ENCODE measurements at places on chromosomes 7 and 10.

DNA sequence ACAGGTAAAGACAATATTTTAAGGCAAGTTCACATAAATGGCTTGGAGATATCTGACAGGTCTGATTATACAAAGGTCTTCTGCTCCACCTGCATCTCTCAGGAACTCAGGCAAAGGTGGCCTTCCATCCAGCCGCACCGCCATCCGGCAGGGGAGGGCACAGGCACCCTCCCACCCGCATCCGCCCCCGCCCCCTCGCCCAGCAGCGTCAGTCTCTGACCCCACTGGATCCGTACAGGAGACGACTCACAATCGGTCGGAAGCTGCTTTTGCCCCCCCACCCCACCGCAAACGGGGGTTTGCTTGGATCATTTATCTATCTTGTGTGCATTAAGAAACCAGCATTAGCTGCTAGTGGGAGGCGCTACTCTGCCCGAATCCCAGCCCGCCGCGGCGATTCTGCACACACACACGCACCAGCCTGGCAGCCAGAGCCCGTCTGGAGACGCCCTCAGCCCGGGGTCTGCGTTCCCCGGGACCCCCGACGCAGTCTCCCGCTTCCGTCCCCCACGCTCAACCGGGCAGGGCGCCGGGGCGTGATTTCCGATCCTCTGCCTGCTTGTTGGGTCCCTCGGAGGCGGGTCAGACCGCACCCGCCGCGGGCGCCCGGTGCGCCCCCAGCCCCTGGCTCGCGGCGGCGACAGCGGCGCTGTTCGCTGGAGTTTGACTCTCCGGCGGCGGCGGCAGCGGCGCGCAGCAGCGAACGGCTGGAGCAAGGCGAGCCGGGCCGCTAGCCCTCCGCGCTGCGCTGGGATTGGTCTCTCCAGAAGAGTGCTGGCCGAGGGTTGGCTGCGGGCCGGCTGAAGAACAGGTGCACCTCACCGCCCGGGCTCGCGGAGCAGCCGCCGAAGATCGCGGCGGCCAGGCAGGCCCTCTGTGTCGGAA, 820 bp upstream of the NRG3 start:
- DNase-seq, result no peak

GRCh38 chr10:52226197-52226847, 87.8 kb upstream of the DKK1 start:
- no peak for DNase-seq

- DNase-seq, result peak; percentile 79
Measured at GRCh38 chr10:47402641-47403301, 18.7 kb upstream of the ZNF488 start.

DNA sequence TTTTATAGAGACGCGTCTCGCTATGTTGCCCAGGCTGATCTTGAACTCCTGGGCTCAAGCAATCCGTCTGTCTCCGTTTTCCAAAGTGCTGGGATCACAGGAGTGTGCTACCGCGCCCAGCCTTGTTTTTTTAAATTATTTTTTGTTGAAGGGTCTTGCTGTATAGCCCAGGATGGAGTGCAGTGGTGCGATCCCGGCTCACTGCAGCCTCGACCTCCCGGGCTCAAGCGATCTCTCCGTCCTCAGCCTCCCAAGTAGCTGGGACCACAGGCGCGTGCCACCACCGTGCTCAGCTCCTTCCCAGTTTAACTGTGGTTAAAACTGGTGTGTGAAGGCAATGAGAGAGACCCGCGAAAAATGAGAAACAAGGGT, 11.0 kb upstream of the HNRNPF start:
- DNase-seq, result no peak

- no peak for DNase-seq
Measured at GRCh38 chr7:81221527-81222217, 302.8 kb upstream of the SEMA3C start.

- no peak for DNase-seq
Measured at GRCh38 chr10:129921065-129921670, 42.9 kb downstream of the EBF3 start.

- DNase-seq, result no peak
Measured at GRCh38 chr7:102849538-102849937, 63.3 kb upstream of the LRRC17 start.

- no peak for DNase-seq
Measured at GRCh38 chr10:63267414-63268148, 134.5 kb downstream of the NRBF2 start.

DNA sequence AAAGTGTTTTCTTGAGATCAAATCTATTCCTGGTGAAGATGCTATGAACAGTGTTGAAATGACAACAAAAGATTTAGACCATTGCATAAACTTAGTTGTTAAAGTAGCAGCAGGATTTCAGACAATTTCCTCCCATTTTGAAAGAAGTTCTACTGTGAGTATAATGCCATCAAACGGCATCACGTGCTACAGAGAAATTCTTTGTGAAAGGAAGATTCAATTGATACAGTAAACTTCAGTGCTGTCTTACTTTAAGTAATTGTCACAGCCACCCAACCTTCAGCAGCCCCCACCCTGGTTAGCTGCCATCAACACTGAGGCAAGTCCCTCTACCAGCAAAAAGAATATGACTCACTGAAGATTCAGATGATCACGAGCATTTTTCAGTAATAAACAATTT, 115.2 kb downstream of the TES start:
- DNase-seq, result no peak

DNA sequence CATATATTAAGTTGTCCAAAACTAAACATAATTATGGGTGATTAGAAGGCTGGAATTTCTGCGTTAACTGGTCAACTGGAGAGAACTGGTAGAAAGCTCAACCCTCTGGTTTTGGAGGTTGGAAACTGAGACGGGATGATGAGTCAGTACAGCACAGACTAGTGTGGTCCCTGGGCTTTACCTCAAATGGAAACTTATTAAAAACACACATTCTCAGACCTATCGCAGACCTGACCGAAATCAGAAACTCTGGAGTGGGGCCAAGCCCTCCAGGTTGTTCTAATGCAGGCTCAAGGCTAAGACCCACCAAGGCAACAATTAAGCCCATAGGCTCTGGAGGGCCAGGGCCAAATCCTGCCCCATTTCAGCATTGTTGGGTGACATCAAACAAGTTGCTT, 136.9 kb downstream of the KCNMA1 start:
- no peak for DNase-seq

DNA sequence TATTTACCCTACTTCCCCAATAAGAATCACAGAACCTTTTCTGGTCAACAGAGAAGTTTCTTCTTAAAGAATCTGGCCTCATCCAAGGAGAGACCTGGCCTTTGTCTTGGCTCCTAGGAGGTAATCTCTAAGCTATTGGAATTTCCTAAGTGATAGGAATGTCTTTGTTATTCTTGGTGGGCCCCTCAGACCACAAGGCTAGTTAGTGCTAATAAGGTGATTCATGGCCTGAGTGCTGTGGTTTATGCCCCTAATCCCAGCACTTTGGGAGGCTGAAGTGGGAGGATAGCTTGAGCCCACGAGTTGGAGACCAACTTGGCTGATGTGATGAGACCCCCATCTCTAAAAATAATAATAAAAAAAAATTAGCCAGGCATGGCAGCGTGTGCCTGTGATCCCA, 60.0 kb upstream of the CYP2C18 start:
- no peak for DNase-seq

DNA sequence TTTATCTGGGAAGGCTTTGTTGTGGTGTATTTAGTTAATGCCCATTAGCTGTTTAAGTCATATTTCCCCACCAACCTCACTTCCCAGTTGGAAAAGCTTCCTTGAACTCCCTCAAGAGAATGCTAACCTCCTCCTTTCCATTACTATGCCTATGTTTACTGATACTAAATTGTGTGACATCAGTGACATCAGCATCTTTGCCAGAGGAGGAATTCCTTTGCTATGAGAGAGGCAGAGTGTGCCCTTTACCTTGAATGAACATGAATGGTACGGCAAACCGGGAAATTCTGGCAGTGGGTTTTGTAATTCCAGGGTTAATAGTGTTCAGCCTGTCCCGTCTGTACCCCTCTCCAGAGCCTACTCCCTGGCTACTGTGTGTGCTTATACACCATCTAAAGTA, 22.1 kb upstream of the GLCCI1 start:
- no peak for DNase-seq

GRCh38 chr10:13631594-13631993, 44.8 kb downstream of the PRPF18 start:
- no peak for DNase-seq

DNA sequence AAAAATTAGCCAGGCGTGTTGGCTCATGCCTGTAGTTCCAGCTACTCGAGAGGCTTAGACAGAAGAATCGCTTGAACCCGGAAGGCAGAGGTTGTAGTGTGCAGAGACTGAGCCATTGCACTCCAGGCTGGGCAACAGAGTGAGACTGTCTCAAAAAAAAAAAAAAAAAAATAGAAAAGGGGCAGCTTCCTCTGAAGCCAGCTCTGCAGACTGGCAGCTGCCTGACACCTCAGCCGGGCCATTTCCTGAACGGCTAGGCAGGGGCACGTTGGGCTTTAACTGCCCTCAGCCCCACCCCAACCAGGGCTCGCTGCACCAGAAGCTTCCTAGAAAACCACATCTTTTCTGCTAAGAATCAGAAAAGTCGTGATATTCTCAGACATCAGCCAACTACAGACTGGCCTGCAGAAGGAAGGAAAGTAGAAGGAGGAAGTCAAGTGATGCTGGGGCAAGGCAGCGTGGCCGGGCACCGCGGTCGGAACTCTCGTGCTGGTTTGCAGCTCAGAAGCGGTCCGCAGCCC, 38.0 kb downstream of the PRKAG2 start:
- no peak for DNase-seq

DNA sequence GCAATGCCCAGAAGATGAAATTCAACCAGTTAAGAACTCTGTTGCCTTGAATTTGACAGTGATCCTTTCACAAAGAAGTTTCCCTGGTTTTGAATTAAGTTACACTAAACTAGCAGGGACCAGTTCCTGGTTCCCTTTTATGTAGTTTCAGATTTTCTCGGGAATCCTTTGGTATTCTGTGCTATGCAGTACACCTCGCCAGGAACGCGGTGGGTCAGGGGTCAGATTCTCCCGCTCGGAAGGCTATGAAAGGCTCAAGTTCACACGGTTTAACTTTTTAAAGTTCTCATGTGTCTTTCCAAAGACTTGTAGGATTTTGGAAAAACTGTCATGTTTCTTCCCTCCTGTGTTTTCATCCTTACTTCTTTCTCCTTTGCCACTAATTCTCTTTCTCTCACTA, 104.7 kb upstream of the PRR15 start:
- no peak for DNase-seq

- no peak for DNase-seq
Measured at GRCh38 chr7:116955801-116956476, 2.6 kb downstream of the ST7 start.

DNA sequence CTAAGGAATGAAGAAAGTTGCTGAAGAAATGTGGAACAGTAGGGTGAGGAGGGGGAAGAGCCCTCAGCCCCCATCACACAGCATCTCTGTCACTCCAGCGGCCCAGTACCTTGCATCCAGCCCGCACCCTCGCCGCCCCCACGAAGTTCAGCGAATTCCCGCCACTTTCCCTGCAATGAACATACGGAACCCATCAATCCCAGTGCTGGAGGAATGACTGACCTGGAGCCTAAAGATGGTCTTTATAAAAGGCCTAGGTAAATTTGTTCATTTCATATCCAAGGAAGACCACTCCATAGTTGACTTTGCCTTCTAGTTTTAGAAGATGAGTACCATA, 779 bp upstream of the KIF5B start:
- no peak for DNase-seq

DNA sequence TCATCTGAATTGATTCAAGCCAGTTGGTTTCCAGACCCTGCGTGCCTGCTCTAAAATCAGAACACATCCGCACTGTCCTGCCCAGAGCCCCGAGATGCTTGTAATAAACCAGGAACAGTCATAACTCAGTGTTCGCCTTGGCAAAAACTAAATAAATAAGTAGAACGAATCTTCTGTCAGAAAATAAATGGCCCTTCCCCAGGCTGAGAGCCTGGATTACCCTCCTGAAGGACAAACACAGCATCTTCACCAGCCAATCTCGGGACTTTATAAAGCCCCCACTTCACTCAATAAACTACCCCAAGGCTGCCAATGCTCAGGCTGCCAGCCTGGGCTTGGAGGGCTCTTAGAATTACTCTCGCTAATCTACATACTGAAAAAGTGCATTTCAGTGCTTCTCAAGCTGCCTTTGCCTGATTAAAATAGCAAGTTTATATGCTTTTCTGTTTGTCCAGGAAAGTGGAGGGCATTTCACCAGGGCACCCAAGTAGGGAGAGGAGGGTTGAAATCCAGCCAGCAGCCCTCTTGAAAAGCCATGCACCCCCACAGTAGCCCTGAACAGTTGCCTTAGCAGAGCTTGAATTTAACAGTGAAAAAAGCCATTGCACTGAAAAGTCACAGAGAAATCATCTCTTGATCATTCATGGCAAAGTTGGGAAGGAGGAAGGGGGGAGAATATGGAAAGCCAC, 136.6 kb downstream of the CALN1 start:
- no peak for DNase-seq

- DNase-seq, result no peak
Measured at GRCh38 chr10:103448746-103449145, 3.4 kb downstream of the CALHM2 start.

- DNase-seq, result no peak
Measured at GRCh38 chr10:47297866-47298540, 2.0 kb upstream of the GDF10 start.

DNA sequence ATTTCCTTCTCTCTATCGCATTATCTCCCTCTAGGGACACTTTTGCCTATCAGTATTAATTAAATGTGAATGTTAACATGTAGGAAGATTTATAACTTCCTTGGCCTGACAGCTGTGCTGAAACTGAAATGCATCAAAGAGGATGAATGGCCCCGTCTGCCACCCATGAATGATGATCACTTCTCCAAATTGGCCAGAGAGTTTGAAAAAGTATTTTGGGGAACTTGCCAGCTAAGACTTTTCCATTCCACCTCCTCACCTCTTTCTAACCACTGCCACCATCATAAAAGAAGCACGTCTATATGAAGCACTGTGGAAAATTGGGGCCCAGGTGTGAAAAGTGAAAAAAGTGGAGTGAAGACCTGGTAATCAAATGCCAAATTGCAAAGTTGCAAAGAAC, 25.4 kb upstream of the ST8SIA6 start:
- no peak for DNase-seq

DNA sequence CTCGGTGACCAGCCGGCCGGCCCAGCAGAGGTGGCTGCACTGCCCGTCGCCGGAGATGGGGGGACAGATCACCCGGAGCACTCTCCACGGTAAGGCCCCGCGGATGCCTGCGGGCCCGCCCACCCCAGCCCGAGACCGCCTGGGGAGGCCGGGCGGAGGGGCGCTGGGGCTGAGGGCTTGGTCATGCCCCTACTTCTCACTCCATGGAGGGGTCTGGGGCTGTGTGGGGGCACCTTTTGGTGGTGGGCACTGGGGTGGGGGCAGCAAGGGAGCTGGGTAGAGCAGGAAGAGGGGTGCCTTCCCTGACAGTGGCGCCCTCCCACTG, 61.8 kb downstream of the NEURL1 start:
- DNase-seq, result no peak

GRCh38 chr7:33262476-33262875, 133.1 kb downstream of the BBS9 start:
- no peak for DNase-seq

DNA sequence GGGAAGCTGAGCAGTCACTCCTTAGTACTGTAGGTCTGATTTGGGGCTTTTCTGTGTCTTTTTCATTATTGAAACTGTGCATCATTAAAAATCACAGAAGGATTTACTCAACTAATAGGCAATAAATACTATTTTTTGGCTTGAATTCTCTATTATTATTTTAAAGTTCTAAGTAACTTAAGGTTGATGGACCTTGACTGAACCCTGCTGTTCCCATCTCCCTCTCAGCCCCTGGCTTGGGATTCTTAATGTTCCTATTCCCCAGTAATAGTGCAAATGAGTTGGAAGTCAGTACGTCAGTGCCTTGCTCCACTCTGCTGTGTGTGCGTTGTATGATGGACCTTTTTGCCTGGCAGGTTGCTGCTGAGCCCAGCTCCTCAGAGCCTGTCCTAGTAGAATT, 166.3 kb downstream of the SND1 start:
- no peak for DNase-seq
